ENCODE measurements at places on chromosomes 1 and 21. TPM values are rescaled to one million over a fixed set of nuclear protein-coding genes. Genes with fewer than 3 reads are reported as not detected.

OR10Z1 gene
- polyA plus RNA-seq, result not detected

SPRR1A gene
- polyA plus RNA-seq, result not detected

ZNF326 gene
- polyA plus RNA-seq, result 9.3 TPM

TPTE gene
- not detected for polyA plus RNA-seq

Data from lung (tissue), 17 donors.